ENCODE measurements at places on chromosomes 11 and 22. TPM values are rescaled to one million over a fixed set of nuclear protein-coding genes. Genes with fewer than 3 reads are reported as not detected.

DNA sequence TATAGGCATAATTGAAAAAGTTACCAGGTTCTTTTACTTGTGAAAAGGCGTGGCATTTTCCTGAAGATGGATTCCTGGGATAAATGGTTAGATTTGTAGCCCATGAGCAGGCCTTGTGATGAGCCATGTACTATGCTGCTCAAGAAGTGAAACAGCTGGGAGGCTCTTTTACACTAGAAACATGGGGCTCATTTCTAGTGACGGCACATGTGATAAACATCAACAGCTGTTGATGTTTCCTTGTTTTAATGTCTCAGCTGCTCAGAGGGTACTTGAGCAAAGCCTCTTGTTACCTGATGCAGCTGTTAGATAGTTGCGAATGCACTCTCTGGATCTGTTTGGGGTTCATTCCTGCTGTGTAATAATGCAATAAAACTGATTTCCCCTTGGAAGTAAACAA, 396.8 kb downstream of the GUCY1A2 start:
- no peaks in the 10 kb centered on the region for H3K27me3 ChIP-seq
- no peaks in the 10 kb centered on the region for H3K4me1 ChIP-seq
- no peaks in the 10 kb centered on the region for H3K36me3 ChIP-seq
- no peak for DNase-seq

- H3K27ac ChIP-seq, result no peak overlapping the region
- no peaks in the 10 kb centered on the region for H3K36me3 ChIP-seq
- H3K4me3 ChIP-seq, result no peak overlapping the region
- no peaks in the 10 kb centered on the region for H3K4me1 ChIP-seq
Observed at GRCh38 chr22:20171288-20172140, 20.7 kb upstream of the CCDC188 start.

GRCh38 chr11:134260503-134260902, 7.1 kb downstream of the ACAD8 start:
- no peak for DNase-seq
- H3K27me3 ChIP-seq, result no peaks in the 10 kb centered on the region
- H3K4me1 ChIP-seq, result no peaks in the 10 kb centered on the region

NRIP3 gene
- total RNA-seq, result 1.2 TPM

KRTAP5-10 gene
- total RNA-seq, result not detected

DNA sequence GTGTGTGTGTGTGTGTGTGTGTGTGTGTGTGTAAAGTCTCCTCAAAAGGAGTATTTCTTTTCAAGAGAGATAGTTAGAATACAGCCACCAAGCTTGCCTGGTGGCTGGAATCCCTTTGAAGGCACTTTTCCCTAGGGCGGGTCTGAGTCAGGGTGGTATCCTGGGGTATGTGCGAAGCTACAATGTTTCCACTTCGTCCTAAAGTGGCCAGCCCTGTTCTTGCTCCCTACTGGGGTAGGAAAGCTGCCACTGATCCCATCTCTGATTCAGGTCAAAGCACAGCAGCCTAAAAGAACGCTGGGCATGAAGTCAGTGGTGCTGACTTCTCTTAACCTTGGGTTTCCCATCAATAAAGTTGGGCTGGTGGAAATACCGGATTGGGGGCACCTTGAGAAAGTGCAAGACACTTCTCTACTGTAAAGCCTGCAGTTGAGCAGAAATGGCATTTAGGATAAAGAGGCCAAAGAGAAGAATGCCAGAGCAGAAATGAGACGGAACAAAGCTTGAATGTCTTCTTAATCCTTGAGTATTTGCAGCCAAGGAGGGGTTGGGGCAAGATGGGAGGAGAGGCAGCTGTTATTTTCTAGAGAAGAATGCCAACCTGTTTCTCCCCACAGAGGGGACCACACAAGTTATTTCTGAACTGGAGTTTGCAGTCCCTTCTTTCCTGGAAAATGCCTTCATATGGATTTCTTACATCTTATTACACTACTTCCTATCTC, 35.3 kb downstream of the ZNRF3 start:
- no peak overlapping the region for H3K4me3 ChIP-seq
- H3K27ac ChIP-seq, result no peak overlapping the region
- H3K27me3 ChIP-seq, result peaks cover 6% of the 10 kb centered on the region
- H3K4me1 ChIP-seq, result peaks cover 29% of the 10 kb centered on the region
- H3K36me3 ChIP-seq, result no peaks in the 10 kb centered on the region

- H3K36me3 ChIP-seq, result no peaks in the 10 kb centered on the region
- no peaks in the 10 kb centered on the region for H3K4me1 ChIP-seq
- no peak for DNase-seq
- H3K27me3 ChIP-seq, result peaks cover 3% of the 10 kb centered on the region
Observed at GRCh38 chr22:46500201-46500600, 37.2 kb downstream of the CELSR1 start.

GRCh38 chr11:130831976-130832375, 84.3 kb downstream of the SNX19 start:
- H3K4me3 ChIP-seq, result no peak overlapping the region
- H3K4me1 ChIP-seq, result peaks cover 12% of the 10 kb centered on the region
- H3K36me3 ChIP-seq, result no peaks in the 10 kb centered on the region
- no peak for DNase-seq
- no peaks in the 10 kb centered on the region for H3K27me3 ChIP-seq

DNA sequence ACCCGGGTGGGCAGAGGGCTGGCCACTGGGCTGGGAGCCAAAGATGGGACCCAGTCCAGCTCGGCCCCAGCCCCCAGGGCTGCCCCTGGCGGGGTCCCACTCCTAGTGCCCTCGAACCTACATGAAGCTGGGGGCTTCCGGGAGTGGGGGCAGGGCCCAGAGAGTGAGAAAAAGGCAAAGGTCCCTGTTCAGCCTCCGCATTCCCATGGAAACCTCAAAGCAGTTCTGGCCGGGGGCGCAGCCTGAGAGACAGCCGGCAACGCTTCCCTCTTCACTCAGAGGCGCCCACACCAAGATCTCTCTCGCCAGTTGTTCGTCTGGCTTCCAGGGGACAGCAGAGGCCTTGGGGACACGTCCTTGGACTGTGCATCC, 22.4 kb upstream of the ARHGAP8 start:
- no peaks in the 10 kb centered on the region for H3K27me3 ChIP-seq
- H3K4me3 ChIP-seq, result no peak overlapping the region
- peaks cover 11% of the 10 kb centered on the region for H3K36me3 ChIP-seq

DNA sequence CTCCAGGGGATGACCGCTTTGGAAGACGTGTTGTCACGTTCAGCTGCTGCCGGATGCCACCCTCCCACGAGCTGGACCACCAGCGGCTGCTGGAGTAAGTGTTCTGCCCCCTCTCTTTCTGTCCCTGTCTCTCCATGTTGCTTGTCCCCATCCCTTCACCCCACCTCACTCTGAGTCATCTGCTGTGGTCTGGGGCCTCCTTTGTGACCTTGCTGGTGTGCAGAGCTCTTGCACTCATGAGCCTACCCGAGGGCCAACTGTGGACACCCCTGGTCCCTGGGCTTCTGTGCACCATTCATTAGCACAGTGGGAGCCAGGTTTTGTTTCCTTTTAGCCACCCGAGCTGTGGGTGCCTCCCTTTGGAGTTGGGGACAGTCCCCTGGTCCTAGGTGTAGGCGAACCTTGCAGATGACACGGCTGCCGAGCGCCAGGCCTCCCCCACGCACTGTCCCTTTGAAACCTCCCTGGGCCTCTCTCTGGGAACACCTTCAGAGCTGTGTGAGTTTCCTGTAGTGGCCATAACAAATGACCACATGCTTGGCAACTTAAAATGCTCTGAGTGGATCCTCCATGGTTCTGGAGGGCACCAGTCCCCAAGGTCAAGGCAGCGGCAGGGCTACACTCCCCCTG, 49.8 kb downstream of the ARHGAP8 start:
- H3K27me3 ChIP-seq, result no peaks in the 10 kb centered on the region
- H3K4me3 ChIP-seq, result no peak overlapping the region
- no peak for DNase-seq
